Fibroblast of skin of right biceps (primary cell): ENCODE measurements at places on chromosomes 1 and 21.

DNA sequence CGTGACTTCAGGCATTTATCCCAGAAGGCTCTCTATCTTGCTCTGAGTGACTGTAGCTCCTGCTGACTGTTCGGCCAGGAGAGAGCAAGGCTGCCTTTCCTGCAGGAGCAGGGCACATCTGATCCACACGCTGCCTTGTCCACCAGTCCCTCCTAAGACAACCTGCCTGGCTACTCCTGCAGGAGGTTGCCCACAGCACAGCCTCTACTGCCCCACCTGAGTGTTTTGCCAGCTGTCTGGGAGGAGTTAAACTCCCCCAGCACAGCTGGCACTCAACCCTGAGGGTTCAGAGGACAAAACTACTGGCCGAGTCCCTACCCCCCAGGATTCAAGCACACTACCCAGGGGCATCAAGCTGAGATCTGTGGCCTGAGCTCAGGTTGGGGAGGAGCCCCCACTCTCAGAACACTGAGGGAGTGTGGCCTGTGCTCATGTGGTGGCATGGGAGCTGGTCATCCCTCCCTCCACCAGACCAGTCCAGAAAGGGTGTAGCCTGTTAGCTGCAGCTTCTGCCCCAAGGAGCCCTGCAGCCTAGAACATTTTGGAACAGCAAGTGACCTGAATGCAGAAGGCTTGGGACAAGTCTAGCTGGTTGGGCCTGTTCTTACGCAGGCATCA is 237.3 kb downstream of the SLC44A5 start:
- DNase-seq: no peak

- peak; percentile 54 for DNase-seq
Measured at GRCh38 chr21:41923631-41924367, 30.0 kb downstream of the C2CD2 start.

DNA sequence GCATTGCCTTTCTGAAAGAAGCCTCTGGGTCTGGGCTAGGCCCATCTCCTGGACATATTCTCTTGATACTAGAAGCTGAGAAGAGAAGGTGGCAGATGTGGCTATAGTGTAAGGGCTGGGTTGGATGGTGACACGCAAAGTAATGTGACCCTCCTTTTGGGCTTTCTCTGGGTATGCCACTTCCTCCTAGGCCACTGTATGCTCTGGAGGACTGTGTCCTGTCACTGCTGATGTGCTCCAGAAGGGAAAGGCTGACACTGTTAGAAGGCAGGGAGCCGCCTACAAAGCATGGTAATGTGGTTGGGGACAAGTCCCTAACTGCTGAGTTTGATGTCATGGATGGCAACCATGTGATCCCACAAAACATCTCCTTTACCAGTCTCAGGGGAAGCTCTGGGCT is 112.1 kb downstream of the BCAR3 start:
- DNase-seq: no peak

- DNase-seq: no peak
Measured at GRCh38 chr1:47527653-47528272, 89.9 kb downstream of the FOXD2 start.

GRCh38 chr1:20380616-20381035 is 90.0 kb downstream of the VWA5B1 start:
- peak; percentile 96 for DNase-seq

GRCh38 chr1:222521299-222522104 is 26.4 kb downstream of the HHIPL2 start:
- peak; percentile 45 for DNase-seq

DNA sequence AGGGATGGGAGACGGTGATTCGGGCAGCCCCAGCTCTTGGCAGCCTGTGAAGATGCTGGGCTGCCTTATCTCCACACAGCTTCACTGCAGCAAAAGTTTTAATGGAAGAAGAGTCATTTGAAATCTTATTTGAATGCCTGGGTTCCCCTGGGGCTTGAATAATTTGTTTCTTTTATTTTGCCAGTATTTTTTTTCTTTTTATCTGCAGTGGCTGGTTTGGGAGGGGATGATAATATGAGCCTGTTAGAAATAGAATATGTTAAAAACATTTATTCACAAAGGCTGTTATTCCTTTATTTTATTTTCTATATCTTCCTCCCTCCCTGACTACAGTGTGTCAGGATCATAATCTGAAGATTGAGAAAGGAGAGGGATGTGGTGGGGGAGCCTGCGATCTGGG is 103.4 kb downstream of the ARHGEF10L start:
- DNase-seq: no peak
